Upper lobe of right lung (tissue), 1 donor: ENCODE measurements at places on chromosomes 1 and 21. TPM values are rescaled to one million over a fixed set of nuclear protein-coding genes. Genes with fewer than 3 reads are reported as not detected.
A peak's percentile ranks its signal among the peaks of the same experiment; 100 is the strongest.

- H3K4me3 ChIP-seq: no peak overlapping the region
- H3K36me3 ChIP-seq: no peaks in the 10 kb centered on the region
- DNase-seq: no peak
- no peaks in the 10 kb centered on the region for H3K4me1 ChIP-seq
- H3K27ac ChIP-seq: no peak overlapping the region
- no peaks in the 10 kb centered on the region for H3K27me3 ChIP-seq
Observed at GRCh38 chr21:32712043-32712442, 15.8 kb downstream of the SYNJ1 start.

- peak overlapping the region; percentile 58 for H3K27ac ChIP-seq
- no peaks in the 10 kb centered on the region for H3K27me3 ChIP-seq
- H3K4me1 ChIP-seq: peaks cover 8% of the 10 kb centered on the region
- no peaks in the 10 kb centered on the region for H3K36me3 ChIP-seq
- H3K4me3 ChIP-seq: no peak overlapping the region
- DNase-seq: no peak
Observed at GRCh38 chr1:94258873-94259331, 21.5 kb upstream of the ARHGAP29 start.

DNA sequence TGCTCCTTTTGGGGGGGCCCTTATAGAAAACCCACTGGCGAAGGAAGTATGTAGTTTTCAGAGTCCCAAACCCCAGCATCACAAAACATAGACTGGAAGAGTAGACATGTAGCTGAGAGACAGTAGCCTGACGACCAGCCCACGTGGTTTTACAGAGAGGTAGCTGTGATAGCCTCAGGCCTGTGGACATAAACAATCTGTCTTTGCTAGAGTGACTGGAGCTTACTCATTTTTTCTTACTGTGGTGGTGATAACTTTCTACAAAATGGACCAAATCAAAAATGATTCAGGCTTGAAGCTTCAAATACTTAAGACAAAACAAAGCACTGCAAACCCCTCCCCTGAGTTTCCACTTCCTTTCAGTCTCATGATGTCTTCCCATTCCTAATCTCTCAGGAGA, 497.0 kb downstream of the RWDD3 start:
- H3K27ac ChIP-seq: no peak overlapping the region
- no peaks in the 10 kb centered on the region for H3K4me1 ChIP-seq
- no peak overlapping the region for H3K4me3 ChIP-seq
- no peaks in the 10 kb centered on the region for H3K27me3 ChIP-seq
- no peaks in the 10 kb centered on the region for H3K36me3 ChIP-seq

GRCh38 chr1:185653615-185654014, 80.6 kb upstream of the HMCN1 start:
- no peaks in the 10 kb centered on the region for H3K27me3 ChIP-seq
- no peak for DNase-seq
- H3K4me1 ChIP-seq: no peaks in the 10 kb centered on the region
- no peaks in the 10 kb centered on the region for H3K36me3 ChIP-seq
- no peak overlapping the region for H3K4me3 ChIP-seq

DNA sequence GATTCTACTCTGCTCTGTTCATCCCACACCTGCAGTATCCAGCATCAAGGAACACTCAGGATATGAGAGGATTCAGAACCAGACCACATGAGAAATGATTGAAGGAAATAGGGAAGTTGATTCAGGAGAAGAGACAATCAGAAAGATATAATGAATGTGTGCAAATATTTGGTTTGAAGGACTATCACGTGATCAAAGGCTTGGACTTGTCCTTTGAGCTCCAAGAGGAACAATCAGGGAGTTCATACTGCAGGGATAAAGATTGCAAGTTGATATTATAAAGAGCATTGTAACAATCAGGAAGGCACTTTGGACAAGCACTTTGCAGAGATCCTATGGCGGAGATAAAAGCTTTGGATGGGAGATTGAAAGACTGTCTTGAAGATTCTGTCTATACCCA, 13.9 kb upstream of the PIGM start:
- no peak overlapping the region for H3K27ac ChIP-seq
- DNase-seq: no peak
- H3K36me3 ChIP-seq: no peaks in the 10 kb centered on the region
- peaks cover 9% of the 10 kb centered on the region for H3K4me1 ChIP-seq

DNA sequence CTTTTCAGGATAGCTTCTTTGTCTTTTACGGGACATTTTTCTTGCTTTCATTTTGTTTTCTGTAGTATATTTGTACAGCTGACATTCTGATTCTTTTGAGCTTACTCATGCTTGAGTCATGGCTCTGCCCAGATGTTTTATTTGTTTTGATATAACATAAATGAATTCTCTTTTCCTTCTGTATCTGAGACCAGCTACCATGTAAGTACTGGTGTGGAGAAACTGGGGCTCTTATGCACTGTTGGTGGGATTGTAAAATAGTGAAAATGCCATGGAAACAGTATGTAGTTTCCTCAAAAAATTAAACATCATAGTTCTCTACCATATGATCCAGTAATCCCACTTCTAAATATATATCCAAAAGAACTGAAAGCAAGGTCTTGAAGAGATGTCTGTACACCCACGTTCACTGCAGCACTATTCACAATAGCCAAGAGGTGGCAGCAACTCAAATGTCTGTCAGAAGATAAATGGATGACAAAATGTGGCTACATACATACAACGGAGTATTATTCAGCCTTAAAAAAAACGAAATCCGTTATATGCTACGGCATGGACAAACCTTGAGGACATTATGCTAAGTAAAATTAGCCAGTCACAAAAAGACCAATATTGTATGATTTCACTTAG, 61.4 kb downstream of the EIF2B3 start:
- no peaks in the 10 kb centered on the region for H3K27me3 ChIP-seq
- H3K4me3 ChIP-seq: no peak overlapping the region
- no peak for DNase-seq
- H3K4me1 ChIP-seq: no peaks in the 10 kb centered on the region
- peaks cover 4% of the 10 kb centered on the region for H3K36me3 ChIP-seq

DNA sequence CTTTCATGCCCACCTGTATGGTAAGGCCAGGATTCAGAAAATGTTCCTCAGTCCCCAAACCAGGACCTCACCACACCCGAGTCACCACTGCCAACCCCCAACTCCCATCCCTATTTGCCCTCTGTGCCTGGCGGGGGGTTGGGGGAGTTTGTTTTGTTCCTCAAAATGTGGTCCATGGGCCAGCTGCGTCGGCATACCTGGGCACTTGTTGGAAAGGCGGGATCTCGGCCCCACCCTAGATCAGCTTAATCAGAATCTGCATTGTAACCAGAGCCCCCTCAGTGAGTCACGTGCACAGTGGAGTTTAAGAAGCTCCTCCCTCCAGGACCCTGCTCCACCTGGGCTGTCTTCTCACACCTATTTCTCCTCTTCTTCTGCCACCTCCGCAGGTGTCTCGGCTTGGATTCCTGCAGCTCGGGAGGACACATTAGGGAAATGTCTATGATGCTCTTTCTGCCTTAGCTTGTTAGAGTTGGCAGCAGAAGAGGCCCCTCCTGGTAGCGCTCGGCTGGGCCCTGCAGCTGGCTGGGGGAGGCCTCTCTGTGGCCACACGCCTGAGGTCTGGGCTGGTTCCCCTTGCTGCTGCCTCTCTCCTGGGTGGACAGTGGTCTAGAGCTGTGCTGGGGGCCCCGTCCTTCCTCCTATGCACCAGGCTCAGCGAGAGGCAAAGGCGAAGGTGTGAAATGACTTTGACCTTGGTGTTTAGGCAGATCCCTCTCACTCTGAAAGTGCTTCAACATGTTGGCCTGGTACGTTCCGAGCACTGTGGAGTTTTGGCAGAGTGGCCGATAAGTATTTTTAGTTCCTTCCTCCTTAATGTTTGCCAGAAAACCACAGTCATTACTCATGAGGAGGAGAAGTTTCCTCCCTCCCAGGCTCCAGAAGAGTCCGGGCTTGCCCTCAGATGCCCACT, 41.8 kb upstream of the CAMTA1 start:
- peak overlapping the region; percentile 28 for H3K4me3 ChIP-seq
- H3K4me1 ChIP-seq: peaks cover 11% of the 10 kb centered on the region
- no peaks in the 10 kb centered on the region for H3K27me3 ChIP-seq
- peak; percentile 71 for DNase-seq
- no peaks in the 10 kb centered on the region for H3K36me3 ChIP-seq
- H3K27ac ChIP-seq: peak overlapping the region; percentile 79

GRCh38 chr1:42928859-42929258, 29.8 kb downstream of the SLC2A1 start:
- no peak overlapping the region for H3K27ac ChIP-seq
- peak; percentile 46 for DNase-seq
- peaks cover 29% of the 10 kb centered on the region for H3K4me1 ChIP-seq
- H3K4me3 ChIP-seq: no peak overlapping the region
- H3K36me3 ChIP-seq: peaks cover 9% of the 10 kb centered on the region

DNA sequence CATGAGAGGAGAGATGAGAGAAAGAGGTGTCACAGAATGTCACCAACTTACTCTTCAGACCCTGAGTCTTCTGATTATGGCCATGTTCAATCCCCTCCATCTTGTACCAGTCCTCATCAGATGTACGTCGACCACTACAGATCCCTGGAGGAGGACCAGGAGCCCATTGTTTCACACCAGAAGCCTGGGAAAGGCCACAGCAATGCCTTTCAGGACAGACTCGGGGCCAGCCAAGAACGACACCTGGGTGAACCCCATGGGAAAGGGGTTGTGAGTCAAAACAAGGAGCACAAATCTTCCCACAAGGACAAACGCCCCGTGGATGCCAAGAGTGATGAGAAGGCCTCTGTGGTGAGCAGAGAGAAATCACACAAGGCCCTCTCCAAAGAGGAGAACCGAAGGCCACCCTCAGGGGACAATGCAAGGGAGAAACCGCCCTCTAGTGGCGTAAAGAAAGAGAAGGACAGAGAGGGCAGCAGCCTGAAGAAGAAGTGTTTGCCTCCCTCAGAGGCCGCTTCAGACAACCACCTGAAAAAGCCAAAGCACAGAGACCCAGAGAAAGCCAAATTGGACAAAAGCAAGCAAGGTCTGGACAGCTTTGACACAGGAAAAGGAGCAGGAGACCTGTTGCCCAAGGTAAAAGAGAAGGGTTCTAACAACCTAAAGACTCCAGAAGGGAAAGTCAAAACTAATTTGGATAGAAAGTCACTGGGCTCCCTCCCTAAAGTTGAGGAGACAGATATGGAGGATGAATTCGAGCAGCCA, 8.0 kb downstream of the ELOA start:
- H3K36me3 ChIP-seq: peaks cover 100% of the 10 kb centered on the region
- no peaks in the 10 kb centered on the region for H3K27me3 ChIP-seq
- no peak overlapping the region for H3K27ac ChIP-seq

DNA sequence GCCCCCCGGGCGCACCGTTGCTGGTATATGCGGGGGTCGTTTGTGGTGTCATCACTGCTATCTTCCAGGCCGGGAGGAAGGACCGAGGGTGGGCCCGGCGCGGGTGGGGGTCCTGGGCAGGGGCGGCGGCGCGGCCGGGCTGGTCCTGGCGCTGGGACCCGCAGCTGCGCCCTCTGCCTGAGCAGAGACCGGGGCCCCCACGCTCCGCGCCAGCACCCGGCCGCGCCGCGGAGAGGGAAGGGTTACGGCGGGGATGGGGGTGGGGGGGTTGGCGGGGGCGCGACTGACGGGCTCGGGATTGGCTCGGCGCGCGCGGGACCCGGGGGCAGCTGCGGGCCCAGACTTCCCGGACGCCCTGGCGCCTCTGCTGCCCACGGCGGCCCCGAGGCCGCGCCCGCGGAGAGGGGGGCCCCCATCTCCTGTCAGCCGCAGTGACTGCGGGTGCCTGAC, 13.8 kb upstream of the SAMD11 start:
- peaks cover 32% of the 10 kb centered on the region for H3K27me3 ChIP-seq
- DNase-seq: no peak
- H3K27ac ChIP-seq: no peak overlapping the region
- H3K4me3 ChIP-seq: no peak overlapping the region
- H3K4me1 ChIP-seq: peaks cover 15% of the 10 kb centered on the region

GRCh38 chr1:94884106-94884505, 42.8 kb downstream of the CNN3 start:
- peaks cover 18% of the 10 kb centered on the region for H3K4me1 ChIP-seq
- no peak overlapping the region for H3K4me3 ChIP-seq
- peak overlapping the region; percentile 65 for H3K27ac ChIP-seq
- H3K36me3 ChIP-seq: no peaks in the 10 kb centered on the region

GRCh38 chr1:243667591-243667990, 182.5 kb downstream of the AKT3 start:
- H3K27ac ChIP-seq: no peak overlapping the region
- no peaks in the 10 kb centered on the region for H3K4me1 ChIP-seq
- H3K27me3 ChIP-seq: no peaks in the 10 kb centered on the region

The SERBP1 gene
- 137 TPM for total RNA-seq

The ABCA4 gene
- total RNA-seq: 1.4 TPM

The S100A7 gene
- not detected for total RNA-seq

The PLA2G2C gene
- total RNA-seq: not detected

The KCNJ9 gene
- total RNA-seq: not detected
